HCEC 1CT (cell line): ENCODE measurements at places on chromosomes 1 and 21.

DNA sequence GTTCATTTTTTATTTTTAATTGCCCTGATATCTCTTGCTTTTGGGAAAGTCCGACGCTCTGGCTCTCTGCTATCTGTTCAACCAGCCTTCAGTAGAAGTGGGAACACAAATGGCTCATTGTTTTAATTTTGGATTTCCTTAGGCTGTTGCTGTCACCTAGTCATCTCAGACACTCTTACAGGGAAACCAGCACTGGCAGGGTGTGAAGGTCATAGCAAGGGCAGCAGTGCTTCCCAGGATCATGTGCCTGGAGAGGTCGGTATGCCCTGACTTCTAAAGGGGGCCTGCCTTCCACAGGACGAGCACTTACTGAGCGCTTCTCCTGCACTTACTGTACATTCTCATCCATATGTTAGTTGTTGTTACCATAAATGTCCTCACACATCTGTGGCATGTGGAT is 224.2 kb downstream of the DISC1 start:
- DNase-seq, result no peak

- DNase-seq, result no peak
These were observed 6.6 kb upstream of the PLEKHG5 start for GRCh38 chr1:6497867-6498575.

GRCh38 chr1:34898330-34898761 is 31.1 kb downstream of the DLGAP3 start:
- no peak for DNase-seq

DNA sequence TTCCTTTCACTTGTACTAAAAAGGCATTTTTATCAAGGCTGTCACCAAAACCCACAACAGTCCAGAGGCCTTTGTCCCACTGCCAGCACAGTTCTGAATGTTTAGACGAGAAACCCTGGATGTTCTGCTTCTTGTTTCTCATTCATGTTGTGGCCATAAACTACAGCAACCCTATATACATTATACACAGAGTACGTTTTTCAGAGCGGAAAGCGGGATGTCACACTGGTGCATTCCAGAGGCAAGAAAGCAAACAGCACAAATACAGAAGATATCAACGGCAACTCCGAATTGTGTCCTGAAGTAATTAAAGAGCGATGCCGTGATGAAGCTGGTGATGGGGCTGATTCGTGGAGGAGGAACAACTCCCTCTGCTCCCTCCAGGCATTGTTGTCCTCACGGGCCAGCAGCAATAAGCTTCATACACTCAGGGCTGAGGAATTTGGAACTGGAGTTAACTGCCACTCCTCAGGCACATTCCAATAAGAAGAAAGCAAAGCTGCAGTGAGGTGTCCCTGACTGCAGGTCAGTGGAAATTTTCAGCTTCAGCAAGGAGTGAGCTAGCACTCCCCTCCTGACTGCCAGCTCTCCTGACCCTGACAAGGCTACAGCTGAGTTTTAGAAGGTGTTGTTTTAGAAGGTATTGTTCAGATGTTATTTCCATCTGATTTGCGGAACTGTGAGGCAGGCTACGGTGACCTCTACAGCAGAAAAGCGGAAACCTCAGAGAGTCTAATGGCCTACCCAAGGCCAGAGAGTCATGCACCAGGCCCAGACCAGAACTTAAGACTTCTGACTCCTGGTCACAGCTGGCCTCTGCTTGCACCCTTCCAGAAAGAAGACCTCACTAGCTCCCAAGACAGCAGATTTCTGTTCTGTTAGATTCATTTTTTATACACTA is 149.0 kb downstream of the TGFBR3 start:
- DNase-seq, result peak; percentile 77

- no peak for DNase-seq
These were observed 34.2 kb downstream of the SLC19A1 start for GRCh38 chr21:45507888-45508508.

DNA sequence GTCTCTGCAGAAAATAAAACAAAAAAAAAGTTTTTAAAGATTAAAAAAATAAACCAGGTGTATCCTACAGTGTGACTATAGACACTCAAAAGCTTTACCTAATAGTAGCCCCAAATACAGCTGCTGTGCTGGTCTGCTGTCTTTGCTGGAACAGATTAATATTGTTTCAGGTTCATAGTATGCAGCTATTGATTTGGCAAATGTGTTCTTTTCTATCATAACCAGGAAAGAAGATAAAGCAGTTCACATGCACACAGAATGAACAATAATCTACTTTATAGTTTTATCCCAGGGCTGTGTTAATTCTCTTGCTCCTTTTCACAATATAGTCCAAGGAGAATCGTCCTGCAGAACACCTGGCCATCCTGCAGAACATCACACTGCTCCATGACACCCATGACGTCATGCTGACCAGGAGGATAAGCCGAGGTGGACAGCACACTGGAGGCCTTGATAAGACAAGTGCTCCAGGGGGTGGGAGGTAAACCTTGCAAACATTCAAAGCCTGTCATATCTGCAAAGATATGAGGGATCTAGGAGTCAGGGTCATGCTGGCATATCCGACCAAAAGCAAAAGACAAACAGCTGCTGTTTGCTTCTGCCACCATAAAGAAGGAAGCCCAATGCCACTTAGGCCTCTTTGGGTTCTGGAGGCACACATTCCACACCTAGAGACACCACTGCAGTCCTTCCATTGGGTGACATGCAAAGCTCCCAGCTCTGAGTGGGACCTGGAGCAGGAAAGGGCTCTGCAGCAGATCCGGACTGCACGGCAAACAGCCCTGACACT is 86.1 kb upstream of the SLC2A1 start:
- DNase-seq, result no peak

DNA sequence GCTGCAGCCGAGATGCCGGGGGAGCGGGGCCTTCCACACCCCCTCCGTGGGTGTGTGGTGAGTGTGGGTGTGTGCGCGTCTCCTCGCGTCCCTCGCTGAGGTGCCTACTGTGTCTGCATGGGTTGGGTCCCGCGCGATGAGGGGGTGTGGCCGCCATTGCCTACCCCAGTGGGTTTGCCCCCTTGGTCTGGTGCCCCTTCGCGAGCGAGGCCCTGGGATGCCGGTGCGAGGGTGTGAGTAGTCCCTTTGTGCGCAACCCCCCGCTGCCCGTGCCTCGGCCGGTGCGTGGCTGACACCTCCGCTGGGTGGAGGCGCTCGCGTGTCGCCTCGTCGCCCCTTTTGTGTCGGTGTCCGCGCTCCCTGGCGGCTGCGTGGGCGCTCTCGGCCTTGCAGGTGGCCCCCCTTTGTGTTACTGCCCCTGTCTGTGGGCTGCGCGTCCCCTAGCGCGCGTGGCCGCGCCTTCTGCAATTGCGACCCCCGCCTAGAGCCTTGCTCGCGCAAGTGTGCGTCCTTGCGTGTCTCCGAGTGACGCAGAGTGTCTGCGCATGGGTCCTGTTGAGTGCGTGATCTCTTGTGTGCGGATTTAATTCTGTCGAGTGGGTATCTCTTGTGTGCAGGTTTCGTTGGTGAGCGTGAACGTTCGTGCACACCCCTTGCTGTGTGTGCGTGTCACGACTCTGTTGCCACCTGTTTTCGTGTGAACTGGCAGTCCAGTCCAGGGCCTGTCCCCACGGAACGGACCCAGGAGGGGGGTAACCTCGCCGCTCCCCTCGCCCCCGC is 553 bp downstream of the TTC3 start:
- DNase-seq, result peak; percentile 18

DNA sequence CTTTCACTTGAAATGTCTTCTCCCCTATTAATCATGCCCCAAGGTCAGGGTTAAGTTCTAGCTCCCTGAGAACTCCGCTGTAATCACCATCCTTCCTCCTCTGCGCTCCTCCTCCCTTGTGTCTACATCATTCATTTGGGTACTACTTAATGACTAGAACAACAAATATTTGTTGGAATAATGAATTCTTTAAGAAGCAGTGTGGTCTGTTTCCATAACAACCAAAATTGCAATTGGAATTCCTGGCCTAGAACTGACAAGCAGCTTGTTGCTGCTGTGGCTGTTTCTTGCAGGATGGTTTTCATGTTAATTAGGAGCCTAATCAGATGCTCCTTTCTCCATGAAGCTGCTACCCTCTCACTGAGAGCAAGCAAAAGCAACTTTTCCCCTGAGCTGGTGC is 192.5 kb downstream of the ZZZ3 start:
- no peak for DNase-seq

GRCh38 chr1:157085421-157085820 is 14.2 kb downstream of the ETV3L start:
- peak; percentile 43 for DNase-seq

GRCh38 chr21:34035619-34036354 is 37.6 kb upstream of the MRPS6 start:
- DNase-seq, result no peak

GRCh38 chr1:87759421-87760087 is 430.9 kb downstream of the LMO4 start:
- DNase-seq, result no peak

GRCh38 chr21:41687633-41688032 is 79.2 kb downstream of the RIPK4 start:
- no peak for DNase-seq

DNA sequence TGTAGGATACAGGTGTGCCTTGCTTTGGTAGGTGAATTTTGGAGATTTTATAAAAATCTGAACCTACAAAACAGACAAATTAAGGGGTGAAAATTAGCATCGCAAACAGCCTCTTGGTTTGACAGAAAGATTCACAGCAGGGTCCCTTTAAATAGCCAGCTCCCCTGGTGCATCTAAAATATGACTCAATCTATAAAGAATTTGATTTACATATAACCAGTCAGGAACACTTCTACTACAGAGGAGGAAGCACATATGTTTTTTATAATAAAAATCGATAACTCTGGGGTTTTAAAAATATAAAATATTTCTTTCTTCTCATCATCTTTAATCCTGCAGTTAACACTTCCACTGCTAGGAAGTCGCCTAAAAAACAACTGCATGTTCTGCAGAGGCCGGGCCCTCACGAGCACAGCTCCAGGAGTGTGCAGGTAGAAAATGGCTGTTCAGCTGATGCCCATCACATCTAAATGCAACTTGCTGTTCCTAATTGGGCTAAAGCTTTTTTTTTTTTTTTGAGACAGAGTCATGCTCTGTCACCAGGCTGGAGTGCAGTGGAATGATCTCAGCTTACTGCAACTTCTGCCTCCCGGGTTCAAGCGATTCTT is 203.4 kb downstream of the HS2ST1 start:
- peak; percentile 59 for DNase-seq

GRCh38 chr1:86155051-86155806 is 1.3 kb downstream of the COL24A1 start:
- DNase-seq, result no peak

DNA sequence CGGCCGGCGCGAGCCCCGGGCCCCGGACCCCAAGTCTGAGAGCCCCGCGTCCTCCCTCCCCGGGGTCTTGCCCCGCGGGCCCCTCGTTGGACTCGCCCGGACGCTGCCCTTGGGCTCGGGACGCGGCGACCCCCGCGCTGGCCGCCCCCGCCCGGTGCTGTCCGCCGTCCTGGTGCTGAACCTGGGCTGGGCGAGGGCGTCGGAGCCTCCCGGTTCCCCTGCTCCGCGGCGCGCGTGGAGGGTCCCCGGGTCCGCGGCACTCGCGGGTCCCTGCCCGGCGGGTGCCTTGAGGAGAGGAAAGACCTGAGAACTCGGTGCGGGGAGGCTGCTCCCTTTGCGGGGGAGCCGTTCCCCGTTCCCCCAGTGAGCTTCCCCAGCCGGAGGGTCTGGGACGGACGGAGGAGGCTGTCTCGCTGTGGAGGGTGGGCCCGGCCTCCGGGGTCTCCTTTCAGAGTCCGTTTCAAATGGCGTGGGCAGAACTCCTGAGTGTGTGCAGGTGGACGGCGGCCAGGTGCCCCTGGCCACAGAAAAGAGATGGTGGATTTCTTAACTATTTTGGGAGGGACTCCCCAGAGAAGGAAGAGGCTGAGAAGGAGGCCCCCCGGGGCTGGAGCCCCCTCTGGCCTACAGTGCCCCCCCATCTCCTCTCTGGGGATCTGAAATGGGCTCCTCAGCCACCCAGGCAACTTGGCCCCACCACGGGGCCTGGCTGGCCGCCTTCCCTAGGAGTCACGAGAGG is 595 bp downstream of the GABRD start:
- DNase-seq, result no peak

GRCh38 chr1:119783354-119784185 is 14.9 kb upstream of the HMGCS2 start:
- DNase-seq, result no peak

DNA sequence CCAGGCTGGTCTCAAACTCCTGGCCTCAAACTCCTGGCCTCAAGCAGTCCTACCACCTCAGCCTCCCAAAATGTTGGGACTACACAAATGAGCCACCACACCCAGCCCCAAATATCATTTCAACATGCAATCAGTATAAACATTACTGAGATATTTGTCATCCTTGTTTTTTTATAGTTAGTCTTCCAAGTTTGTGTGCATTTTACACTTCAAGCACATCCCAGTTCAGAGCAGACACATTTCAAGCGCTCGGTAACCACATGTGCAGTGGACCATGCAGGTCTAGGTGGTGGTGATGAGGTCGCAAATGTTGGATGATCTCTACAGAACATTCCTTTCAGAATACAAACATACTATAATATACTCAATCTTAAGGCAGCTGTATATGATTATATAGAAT is 23.8 kb upstream of the APP start:
- no peak for DNase-seq

- DNase-seq, result no peak
These were observed 547.9 kb upstream of the TMPRSS15 start for GRCh38 chr21:18951271-18952038.

GRCh38 chr1:31924839-31925238 is 13.3 kb downstream of the PTP4A2 start:
- DNase-seq, result no peak

GRCh38 chr1:16208270-16208987 is 4.0 kb downstream of the ARHGEF19 start:
- DNase-seq, result peak; percentile 18

GRCh38 chr1:243543501-243543900 is 287.7 kb downstream of the SDCCAG8 start:
- DNase-seq, result peak; percentile 53

DNA sequence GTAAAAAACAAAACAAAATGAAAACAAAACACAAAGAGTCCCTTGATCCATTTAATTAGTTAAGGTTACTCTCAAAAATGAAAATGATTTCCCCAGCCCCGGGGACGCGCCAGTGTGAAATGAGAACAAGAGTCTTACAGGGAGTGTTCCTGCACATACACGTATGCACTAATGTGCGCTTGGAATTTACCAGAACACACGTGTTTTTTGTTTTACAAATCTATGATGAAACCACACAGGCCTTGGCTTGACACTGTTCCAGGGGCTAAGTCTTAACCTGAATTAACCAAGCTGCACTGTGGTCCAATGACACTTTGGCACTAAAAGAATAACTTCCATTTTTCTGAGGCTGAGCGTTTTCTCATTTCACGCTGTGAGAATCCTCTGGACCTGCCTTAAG is 63.7 kb downstream of the SLC45A1 start:
- no peak for DNase-seq
